ENCODE measurements at places on chromosomes 1 and 21.

- DNase-seq: no peak
These were observed 120.2 kb downstream of the PLD5 start for GRCh38 chr1:242404296-242404695.

- no peak for DNase-seq
These were observed 31.1 kb upstream of the PDE9A start for GRCh38 chr21:42622284-42622683.

DNA sequence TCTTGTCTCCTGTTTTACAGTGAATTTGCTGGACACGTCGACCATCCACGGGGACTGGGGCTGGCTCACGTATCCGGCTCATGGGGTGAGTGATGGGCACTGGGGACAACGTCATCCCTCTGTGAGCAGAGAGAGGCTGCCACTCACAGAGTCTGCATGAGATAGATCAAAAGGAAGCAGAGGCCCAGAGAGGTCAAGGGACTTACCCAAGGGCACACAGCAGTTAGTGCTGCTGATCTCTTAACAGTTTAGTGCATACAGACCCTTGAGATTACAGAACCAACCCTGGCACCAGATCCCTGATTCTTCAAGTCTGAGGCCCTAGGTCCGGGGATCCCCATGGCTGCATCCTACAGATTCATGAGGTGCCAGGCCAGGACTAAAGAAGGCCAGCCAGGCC, 6.0 kb downstream of the EPHA8 start:
- no peak for DNase-seq

GRCh38 chr1:29991025-29991424, 732.4 kb downstream of the MATN1 start:
- DNase-seq: no peak

- no peak for DNase-seq
These were observed 67.0 kb downstream of the EIF2B3 start for GRCh38 chr1:44919400-44919799.

- no peak for DNase-seq
These were observed 1.4 kb downstream of the ATP5PO start for GRCh38 chr21:33914188-33914587.

DNA sequence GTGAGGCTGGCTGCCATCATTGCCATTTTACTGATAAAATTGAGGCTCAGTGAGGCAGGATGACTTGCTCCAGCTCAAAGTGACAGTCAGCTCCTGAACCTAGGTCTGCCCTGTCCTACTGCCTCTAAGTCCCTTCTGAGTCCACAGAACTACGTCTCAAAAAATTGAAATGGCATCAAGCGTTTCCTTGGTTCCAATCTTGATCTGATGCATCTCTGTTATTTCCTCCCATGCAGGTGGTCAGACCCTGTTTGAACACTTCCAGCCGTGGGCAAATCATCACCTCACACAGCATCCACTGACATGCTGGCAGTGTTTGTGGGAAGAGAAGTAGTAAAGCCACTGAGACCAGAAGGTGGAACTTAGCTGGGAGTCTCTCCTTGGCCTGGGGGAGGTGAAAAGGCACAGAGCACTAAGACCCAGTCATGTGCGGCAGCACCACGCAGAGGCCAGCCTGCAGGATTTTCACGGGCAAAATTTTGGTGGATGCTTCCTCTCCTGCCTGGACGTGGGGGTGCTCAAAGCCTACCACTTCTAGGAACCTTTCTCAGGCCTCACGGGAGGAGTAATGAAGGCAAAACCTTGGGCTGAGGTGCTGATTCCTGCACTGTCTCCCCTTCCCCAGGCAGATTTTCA, 7.8 kb upstream of the CPLANE2 start:
- no peak for DNase-seq

DNA sequence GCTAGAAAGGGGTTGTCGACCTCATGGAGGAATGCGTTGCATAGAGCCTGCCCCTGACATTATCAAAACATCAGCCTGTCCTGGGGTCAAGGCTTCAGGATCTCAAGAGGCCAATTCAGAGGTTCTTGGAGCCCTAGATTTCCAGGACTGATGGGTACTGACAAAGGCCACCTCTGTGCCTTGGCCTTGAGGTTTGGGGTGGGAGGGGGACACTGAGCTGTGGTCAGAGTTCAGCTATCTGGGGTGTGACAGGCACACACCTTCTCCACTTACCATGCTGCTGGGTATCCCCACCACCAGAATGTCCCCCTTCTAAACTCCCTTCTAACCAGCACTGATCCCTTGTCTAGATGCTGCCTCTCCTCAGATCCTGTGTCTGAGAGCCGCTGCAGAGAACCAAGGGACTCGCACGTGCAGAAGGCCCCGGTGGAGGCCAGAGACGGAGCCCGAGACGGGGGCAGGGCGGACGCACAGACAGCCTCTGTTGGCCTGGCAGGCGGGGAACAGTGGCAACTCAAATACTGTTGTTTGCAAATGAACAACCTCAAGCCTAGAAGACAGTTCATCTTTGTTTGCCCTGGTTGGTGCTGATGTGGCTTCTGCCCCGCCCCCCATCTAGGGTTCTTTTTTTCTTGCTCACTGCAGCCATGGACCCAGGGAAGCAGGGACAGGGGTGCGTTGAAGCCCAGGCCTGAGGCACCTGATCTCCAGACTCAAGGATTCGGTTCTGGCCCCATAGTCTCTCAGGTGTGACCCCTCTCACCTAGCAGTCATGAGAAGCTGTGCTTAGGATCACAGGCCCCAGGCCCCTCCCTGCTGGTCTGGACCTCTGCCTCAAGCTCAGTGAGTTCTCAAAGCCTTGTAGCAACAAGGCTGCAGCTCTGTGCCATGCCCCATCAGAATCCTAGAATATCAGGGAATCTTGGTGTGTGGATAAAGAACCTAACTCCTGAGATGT, 28.1 kb upstream of the CSF1 start:
- DNase-seq: no peak

DNA sequence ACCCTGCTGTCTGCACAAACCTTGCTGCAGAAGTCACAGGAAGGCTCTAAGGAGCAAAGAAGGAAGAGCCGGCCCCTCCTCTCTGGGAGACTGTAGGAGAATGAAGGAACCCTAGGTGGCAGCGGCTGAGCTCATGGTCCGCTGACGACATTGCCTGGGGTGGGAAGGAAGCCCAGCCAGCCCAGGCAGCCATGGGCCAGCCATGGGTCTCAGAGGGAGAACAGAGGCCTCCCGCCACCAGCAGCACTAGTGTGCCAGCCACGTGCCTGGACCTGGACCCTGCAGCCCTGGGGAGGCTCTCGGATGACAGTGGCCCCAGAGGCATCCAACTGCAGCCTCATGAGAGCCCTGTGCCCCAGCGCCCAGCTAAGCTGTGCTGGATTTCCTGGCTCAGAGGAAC, 49.2 kb upstream of the POFUT2 start:
- DNase-seq: no peak

DNA sequence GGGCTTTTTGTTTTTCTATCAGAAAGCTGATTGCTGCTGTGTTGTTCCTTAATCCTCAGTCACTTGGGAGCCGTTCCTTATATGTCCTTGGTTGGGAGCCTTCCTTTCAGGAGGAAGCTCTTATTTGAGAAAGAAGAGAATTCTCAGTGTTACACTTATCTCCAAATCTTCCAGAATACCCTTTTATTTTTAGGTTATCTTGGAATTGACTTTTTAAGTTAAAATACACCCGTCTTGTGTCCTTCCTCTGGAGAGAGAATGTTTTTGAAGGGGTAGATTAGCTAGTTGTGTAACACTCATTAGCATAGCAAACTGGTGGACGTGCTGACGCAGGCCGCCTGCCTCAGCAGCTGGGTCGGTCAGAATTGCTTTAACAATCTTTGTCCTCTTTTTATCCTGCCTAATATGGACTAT, 42.1 kb downstream of the LRRC8B start:
- DNase-seq: no peak

GRCh38 chr1:159196543-159196942, 8.1 kb upstream of the ACKR1 start:
- no peak for DNase-seq

DNA sequence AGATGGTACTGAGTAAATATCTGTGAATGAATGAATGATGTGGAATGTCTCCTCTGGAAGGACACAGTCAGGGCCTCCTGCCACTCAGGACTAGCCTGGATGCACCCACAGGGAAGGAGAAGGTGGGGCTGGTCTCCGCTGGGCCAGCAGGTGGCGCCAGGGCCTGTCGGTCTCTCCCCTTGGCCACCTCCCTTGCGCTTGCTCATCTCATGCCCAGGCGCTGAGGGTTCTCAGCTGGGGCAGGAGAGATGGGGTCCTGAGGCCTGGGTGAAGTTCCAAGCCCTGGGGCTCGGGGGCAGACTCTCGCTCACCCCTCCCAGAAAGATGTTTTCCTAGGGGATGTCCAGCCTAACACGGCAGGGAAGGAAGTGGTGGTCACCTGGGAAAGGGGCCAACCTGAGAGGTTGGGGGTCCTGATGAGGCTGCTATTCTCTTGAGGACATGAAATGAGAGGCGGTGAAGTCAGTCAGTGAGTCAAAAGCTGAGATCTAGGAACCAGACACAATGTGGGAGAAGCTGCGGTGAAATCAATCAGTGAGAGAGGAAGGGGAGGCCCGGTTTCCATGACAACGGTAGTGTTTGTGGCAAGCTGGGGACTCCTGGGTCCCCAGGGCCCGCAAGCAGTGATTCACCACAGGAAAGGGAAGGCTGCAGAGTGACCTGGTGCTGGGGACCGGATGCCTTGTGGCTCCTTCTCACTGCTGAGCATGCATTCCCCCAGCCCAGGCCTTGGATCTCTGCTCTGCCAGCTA, 14.6 kb upstream of the MEX3A start:
- peak; percentile 59 for DNase-seq

DNA sequence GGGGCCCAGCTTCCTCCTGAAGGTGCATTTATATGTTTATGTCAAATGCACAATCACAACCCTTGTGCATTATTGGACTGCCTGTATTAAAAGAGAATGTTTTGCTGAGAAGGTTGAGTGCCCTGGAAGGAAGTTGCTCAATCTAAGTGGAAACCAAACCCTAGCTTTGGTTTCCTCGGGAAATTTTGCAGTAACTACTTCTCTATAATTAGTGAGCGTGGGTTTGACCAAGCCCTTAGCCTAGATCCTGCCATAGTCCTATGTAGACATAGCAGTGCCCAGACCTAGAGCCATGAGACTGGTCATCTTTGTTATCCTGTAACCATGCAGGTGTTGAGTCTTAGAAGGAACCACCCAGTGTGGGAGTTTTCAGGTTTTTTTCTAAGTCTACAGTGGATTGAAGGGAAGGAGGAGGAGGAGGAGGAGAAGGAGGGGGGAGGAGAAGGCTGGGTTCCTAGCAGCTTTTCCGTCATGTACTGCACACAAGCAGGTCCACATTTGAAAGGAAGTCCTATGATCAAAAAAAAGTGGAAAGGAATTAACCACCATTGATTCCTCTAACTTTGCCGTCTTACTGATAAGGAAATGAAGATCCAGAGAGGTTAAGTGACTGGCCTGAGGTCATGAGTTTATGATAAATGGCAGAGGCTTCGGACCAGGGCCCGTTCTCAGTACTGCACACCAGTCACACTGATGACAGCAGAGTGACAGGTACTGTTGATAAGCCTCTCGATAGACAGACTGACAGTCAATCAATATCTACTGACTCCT, 72.2 kb upstream of the LYST start:
- no peak for DNase-seq

DNA sequence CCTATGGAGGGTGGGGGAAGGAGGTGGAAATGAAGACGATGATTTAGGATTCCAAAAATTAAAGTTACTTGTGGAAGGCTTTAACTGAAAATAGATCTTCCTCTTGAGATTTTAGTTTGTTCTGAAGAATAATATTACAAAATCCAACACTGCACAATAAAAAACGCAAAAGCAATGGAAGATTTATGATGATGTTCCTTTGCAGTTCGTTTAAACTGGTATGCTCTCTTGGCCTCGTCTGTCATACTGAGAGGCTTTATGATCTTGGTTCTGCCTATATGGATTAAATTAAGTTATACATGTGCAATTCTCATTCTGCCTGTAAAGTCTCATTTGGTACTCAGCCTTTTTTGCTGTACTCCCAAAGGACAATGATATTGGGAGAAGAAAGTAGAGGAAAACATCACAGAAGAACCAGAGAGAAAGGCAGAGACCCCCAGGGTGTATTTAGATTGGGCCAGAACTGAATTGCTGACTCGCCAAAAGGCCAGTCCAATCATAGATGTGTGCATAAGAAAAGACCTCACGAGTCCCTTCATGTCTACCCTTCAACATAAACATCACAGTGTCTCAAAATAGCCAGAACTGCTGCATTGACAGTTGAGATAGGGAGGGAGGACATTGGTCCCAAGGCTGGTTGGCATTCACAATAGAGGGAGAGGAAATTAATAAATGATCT, 188.6 kb downstream of the GREM2 start:
- no peak for DNase-seq

GRCh38 chr1:150387200-150387599, 23.3 kb downstream of the RPRD2 start:
- no peak for DNase-seq

DNA sequence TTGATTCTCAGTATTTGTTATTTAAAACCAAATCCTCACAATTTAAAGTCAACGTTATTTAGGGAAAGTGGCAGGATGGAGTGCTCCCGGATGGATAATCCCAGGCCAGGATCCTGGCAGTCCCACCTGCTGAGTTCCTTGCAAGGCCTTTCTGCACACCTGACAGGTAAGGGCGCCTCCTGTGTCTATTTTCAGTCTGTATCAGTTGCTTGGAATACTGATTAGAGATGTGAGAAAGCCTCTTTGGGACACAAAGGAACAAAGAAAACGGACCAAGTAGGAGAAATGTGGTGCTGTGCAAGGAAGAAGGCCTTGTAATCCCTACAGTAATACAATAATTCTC, 12.2 kb downstream of the STYXL2 start:
- DNase-seq: no peak

- no peak for DNase-seq
These were observed 6.5 kb downstream of the IRF2BP2 start for GRCh38 chr1:234603221-234604204.

- no peak for DNase-seq
These were observed 93.2 kb downstream of the CTH start for GRCh38 chr1:70504176-70504820.

DNA sequence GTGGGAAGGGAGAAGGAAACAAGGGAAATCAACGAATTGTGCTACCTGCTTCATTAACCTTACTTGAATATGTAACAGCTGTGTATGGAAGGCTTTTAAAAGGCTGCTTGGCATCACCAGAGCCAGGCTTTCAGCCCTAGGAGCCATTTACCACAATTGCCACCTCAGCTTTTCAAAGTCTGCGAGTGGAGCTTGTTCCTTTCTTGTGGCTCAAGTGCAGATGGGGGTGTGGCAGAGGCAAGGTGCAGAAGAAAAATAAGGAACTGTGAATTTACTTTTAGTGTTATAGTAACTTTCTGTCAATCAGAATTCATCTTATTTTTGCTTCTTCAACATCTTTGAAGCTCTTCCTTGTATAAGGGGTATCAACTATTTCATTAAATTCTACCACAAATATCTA, 17.6 kb downstream of the CLCA2 start:
- no peak for DNase-seq

- no peak for DNase-seq
These were observed 78.0 kb downstream of the HLCS start for GRCh38 chr21:36888466-36888865.

GRCh38 chr1:214146523-214146922, 134.4 kb upstream of the SMYD2 start:
- no peak for DNase-seq

Data from esophagus squamous epithelium (tissue), 5 donors.